ENCODE measurements at places on chromosomes 16 and 17. TPM values are rescaled to one million over a fixed set of nuclear protein-coding genes. Genes with fewer than 3 reads are reported as not detected.

DNA sequence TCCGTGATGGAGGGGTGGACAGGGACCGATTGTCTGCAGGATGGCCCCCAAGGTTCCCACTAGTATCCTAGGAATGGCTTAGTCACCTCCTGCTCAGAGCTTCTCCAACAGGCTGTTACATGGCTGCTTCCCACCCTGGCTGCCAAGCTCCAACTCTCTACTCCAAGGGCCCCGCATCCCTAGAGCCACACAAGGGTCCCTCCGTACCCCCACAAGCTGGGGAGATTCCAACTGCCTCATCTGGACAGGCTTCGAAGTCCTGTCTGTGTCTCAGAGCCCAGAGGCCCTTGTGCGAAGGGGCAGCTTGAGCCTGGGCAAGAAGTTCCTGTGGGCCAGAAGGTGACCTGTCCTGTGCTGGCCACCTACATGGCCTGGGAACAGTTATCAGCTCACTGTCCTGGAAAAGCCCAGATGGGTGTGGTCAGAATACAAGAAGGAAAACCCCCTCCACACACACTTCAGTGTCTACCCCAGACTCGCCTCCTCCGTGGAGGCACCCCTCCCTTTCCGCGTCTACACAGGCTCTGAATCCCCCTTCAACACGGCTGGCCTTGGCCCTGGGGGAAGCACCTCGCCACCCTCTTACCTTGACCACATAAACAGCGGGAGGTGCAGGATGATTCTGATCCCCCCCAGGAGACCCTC is 586 bp downstream of the MEAK7 start:
- peak; percentile 30 for DNase-seq

Gene GRIN2C
- total RNA-seq: not detected

Gene DCAKD
- total RNA-seq: 70.7 TPM

Gene TADA2A
- 16.3 TPM for total RNA-seq

Gene G6PC1
- not detected for total RNA-seq

- no peak for DNase-seq
These were observed 43.8 kb upstream of the CDH13 start for GRCh38 chr16:82582975-82583374.

DNA sequence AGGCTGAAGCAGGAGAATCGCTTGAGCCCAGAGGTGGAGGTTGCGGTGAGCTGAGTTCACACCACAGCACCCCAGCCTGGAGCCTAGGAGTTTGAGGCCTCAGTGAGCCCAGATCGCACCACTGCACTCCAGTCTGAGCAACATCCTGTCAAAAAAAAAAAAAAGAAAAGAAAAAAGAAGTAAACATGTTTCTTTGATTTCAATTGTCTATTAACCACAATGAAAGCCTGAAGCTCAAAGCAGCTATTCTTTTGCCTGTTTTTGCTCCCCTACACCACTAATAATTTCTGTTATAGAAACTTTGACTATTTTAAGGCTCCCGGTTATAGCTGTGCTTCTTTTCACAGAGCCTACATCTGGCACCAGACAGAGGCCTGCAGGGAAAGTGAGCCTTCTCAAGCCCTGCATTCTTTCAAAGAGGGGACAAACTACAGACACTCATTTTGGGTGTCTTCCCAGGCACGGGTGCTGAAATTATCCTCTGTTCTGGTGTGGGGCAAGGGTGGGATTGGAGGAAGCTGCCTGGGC is 14.2 kb upstream of the SLC52A1 start:
- DNase-seq: no peak

DNA sequence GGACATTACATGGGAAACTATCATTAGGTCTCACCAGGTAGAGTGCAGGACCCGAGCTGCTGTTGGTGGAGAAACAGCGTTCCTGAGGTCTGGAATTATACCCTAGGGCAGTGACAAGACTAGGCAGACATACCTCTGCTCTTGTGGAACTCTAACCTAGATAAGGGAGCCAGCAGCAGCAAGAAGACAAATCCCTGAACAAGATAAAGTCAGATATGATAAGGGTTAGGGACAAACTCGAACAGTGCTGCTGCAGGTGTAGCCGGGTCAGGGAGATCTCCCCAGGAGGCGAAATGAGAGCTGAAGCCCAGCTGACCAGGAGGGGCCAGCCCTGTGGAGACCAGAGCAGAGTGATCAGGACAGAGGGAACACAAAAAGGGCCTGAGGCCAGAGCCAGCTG is 34.7 kb downstream of the ARSG start:
- no peak for DNase-seq

DNA sequence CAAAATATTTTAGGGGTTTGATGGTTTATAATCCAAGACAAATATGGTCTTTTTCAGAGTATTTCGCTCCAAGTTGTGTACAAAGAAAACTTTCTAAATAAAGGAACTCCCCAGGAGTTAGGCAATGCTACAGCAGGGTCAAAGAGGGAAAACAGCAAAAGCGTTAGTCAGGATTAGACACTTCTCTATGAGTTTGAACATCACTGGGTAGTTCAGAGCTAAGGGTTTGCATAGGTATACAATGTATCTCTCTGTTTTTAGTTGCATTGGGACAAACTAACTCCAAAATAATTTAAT is 34.8 kb downstream of the FAM20A start:
- no peak for DNase-seq

GRCh38 chr16:48918520-48919258 is 308.7 kb upstream of the N4BP1 start:
- DNase-seq: no peak

DNA sequence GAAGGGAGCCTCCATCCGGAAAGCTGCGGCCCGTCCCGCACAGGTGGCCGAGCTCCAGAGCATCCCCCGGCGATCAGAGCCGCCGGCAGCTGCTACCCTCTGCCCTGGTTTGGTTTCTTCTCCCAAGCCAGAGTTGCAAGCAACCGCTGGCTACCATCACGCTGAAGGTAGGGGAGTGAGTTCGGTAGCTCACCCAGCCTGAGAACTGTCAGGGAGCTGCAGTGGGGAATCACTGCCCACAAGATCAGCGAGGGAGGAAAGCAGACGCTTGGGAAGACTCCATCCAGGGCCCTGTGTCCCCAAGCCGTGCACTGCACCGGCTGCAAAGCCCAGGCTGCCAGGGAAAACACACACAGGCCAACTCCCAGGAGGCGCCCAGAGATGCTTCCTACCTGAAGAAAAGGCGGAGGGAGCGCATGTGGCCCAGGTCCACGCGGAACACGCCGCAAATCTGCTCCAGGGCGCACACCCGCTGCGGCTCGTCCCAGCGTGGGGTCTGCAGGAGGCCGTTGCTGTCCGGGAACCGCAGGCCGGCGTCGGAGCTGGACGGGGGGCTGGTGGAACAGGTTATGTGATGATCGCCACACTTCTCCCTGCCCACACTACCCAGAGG is 83.3 kb downstream of the TBC1D16 start:
- peak; percentile 66 for DNase-seq

GRCh38 chr17:20955427-20956323 is 87.1 kb downstream of the USP22 start:
- DNase-seq: no peak

GRCh38 chr17:29592850-29593551 is at the start of gene ANKRD13B:
Gene ANKRD13B, plus strand, starts transcription at chr17:29593132. Its CDS starts 490 bp downstream, at chr17:29593622.
- peak; percentile 85 for DNase-seq

- peak; percentile 86 for DNase-seq
These were observed 9.1 kb downstream of the TUBG1 start for GRCh38 chr17:42618442-42619150.

DNA sequence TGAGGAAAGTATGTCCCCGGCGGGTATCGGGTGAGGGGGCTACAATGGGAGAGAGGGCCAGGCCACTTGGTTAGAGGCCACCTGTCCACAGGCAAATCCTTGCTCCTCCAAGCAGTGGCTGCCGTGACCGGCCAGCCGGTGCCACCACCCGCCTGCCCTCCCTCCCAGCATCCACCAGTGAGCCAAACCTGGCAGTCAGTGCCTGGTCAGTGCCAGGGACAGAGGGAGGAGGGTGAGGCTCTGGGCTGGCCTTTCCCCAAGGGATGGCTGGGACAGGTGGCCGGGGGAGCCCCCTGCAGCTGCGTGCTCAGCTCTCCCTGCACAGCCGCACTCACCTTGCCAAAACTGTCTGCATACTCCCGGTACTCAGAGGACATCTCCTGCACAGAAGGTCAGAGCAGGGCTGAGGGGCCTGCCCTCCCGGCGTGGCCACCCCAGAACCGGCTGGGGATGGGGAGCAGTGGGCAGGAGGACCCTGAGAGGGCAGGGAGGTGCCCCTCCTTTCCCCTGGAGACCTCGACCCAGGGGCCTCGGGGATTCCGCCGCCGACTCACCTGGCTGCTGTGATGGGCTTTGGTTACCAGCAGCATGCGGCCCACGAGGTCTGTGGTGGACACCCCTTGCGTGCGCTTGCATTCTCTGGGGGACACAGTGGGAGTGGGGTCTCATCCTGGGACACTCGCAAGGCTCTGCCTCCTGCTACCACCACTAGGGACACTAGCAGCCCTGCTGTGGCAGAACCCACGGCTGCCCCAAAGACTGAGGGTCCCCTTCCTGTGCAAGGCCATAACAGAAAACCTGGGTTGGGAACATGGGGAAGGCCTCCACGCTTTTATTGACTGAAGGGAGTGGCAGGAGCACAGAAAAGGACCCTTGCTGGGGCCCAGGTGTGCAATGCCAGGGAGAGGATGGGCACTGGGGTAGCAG is 3.7 kb downstream of the PCYT2 start:
- no peak for DNase-seq

DNA sequence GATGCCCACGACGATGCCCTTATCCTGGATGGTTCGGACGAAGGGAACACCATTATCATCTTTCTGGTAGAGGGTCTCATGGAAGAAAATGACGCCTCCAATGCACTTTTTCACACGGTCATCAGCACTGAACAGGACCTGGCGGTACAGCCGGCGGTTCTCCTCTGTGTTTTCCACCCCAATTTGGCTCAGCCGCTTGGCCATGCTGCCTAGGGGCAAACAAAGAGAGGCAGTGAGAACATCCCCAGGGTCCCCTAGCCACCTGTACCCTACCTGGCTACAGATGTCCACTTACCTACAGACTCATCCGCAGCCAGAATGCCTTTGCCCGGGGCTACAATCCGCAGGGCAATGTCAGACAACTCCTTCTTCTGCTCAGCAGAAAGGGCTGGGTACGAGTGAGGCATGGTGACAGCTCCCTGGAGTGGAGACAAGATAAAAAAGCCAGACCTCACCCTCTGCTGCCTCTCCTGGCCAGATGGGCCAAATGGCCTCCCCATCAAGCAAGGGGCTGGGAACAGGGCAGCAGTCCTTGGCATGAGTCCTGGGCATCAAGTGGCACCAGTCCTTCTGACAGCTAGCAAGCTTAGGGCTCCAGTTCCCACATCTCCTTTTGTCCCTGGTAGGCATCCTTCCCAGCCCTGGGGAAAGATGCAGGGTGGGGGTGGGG is 1.4 kb downstream of the ALDOC start:
- DNase-seq: peak; percentile 34

- peak; percentile 37 for DNase-seq
These were observed at the start of gene EVPLL for GRCh38 chr17:18377437-18378204. Gene EVPLL, plus strand, starts transcription at chr17:18377778. Its CDS starts 3,160 bp downstream, at chr17:18380938.

Gene MT1G
- total RNA-seq: 38.1 TPM

GRCh38 chr16:50801036-50801435 is 59.1 kb downstream of the CYLD start:
- DNase-seq: no peak

DNA sequence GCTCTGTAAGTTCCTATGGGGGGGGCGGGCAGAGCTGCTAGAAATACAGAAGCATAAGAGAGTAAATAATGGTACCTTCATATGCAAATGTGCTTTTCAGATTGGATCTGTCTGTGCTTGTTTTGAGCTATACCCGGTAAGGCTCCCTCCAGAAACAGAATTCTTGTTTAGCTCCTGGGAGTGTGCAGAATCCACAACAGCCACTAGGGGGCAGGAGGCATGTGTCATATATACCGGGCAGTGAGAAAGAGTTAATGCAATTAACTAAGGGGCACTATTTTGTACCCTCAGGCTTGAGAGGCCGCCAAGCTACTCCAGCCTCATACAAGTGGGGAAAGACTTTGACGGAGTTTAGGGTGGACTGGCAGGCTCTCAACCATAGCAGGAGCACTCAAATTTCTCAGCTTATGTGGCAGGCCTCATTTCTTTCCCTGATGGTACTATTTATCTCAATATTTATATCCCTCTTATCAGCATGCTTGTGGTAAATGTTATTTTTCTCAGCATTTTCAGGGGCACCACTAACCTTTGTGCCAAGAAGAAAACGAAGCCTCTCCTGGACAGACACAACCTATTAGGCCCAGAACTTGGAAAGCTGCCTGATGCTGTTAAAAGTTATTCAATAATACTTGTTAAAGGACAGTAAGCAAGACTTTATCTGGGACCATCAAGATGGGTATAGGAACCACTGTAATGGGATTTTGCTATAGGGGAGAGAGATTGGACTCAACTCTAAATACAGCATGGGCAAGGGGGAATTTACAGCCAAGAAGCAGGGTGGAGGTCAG is 10.7 kb upstream of the CENPV start:
- peak; percentile 82 for DNase-seq

Gene DOC2B
- total RNA-seq: 0.04 TPM

Gene CD300A
- total RNA-seq: 0.48 TPM

GRCh38 chr17:17381446-17382064 is 78.4 kb downstream of the NT5M start:
- DNase-seq: no peak

- DNase-seq: peak; percentile 38
These were observed 2.2 kb downstream of the TFAP4 start for GRCh38 chr16:4270595-4270994.

DNA sequence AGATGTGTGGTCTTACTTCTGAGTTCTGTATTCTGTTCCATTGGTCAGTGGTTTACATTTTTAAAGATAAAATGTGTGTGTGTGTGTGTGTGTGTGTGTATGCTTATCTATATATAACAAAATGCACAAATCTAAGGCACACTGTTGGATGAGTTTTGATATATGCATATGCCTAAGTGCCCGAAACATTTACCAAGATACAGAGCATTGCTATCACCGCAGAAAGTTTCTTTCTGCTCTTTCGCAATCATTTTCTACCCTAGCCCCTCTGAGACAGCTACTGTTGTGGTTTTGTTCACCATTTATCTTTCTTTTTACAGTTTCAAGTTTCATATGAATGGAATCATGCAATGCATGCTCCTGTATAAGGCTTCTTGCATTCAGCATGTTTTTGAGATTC is 97.0 kb downstream of the MRTFB start:
- DNase-seq: no peak

- peak; percentile 87 for DNase-seq
These were observed 6.4 kb downstream of the PDK2 start for GRCh38 chr17:50101346-50102163.

DNA sequence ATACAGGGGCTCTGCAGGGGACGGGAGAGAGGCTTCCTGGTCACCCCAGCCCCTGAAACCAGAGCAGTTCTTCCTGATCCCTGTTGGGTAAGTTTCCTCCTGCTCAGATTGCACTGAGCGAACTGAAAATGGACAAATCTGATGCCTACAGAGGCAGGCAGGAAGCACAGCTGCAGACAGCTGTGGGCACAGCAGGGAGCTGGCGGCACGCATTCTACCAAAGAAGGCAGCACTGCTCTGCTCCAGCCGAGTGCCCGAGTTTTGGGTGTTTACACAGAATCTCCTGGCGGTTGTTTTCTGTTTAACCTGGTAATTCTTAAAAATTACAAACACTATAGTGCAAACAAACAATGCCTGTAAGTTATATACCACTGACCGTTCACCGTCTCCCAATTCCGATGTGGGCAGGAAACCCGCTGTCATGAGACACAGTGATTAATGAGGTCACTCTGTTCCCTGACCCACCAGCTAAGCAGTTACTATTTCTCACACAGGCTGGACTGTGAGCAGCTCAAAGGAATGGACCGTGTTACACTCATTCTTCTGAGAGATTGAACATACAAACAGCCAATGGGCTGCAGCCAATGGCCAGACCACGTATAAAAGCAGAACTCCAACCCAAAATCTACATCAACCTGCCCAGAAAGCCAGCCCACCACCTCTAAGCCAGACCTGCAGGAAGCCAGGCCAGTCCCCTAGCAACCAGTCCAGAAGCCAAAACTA is 25.5 kb downstream of the NSMCE1 start:
- DNase-seq: peak; percentile 61

Gene VMP1
- total RNA-seq: 67.4 TPM
